ENCODE measurements at places on chromosomes 11 and 22.

GRCh38 chr22:20486229-20486628 is 9.4 kb downstream of the KLHL22 start:
- no peak for DNase-seq

DNA sequence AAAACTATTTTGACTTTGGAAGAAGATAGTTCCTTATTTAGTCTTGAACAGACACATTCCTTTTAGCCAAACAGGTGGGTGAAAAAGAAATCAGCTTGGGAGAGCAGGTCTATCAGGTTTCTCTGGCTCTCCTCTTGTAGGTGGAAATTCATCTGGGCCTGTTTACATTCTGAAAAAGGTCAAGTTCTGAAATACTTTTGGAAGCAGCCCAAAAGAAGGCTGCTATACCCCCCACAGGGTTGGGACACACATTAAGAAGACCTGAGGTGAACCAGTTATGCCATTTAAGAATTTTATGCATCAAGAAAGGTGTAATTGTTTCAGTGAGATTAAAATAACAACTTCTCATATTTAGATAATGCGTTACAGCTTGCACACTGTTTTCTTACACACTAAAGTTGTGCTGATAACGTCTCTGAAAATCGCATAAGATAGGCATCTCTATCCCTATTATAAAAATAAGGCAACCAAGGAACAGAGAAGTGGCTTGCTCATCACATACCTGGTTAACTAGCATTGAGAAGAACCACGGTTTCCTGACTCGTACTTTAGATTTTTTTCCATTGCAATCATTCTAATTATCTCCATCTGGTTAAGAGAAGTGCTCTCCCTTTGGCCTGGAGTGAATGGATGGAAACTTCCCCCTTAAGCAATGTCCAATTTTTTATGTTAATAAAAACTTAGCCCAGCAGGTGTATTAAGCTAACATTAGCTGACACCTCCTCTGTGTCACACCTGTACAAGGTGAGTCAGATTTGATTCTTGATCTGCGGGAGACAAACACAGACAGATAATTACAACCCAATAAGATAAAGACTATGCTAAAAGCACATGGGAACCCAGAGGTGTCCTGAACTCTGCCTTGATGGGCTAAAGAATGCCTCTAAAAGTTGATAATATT is 60.5 kb upstream of the UCP3 start:
- DNase-seq = no peak

GRCh38 chr22:25363474-25363873 is 144.0 kb downstream of the CRYBB2 start:
- no peak for DNase-seq

GRCh38 chr22:27581236-27581635 is 220.3 kb downstream of the MN1 start:
- no peak for DNase-seq

DNA sequence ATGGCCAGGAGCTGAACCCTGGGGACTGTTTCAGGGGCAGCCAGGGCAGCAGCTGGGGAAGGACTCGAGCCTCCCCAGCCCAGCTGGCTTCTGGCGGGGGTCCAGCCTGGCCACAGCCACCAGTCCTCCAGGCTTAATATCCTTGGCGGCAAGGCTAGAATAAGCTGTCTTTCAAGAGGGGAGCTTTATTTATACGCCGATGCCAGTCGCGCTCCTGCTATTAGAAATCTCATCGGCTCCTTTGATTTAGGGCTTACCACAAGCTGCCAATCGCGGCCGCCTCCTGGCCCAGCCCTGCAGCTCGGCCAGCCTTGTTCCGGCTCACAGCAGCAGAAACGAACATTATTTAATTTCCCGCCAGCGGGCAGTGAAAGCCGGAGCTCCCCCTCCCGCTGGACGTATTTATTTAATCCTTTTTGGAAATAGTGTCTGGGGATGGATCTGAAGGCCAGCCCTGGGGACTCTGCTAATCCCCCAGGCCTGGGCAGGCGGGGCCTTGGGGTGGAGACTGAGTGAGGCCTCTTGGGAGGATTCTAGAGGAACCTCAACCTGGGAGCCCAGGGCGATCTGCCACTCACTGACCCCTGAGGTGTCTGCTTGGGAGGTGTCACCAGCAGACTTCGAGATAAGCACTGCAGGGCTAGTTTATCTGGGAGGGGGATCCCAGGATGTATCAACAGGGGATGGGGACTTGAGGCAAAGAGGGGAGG is 363.1 kb downstream of the MN1 start:
- peak; percentile 53 for DNase-seq

GRCh38 chr11:36532941-36533601 is 23.0 kb upstream of the TRAF6 start:
- DNase-seq = no peak

- DNase-seq = no peak
Measured at GRCh38 chr11:132913886-132914285, 618.4 kb downstream of the OPCML start.

DNA sequence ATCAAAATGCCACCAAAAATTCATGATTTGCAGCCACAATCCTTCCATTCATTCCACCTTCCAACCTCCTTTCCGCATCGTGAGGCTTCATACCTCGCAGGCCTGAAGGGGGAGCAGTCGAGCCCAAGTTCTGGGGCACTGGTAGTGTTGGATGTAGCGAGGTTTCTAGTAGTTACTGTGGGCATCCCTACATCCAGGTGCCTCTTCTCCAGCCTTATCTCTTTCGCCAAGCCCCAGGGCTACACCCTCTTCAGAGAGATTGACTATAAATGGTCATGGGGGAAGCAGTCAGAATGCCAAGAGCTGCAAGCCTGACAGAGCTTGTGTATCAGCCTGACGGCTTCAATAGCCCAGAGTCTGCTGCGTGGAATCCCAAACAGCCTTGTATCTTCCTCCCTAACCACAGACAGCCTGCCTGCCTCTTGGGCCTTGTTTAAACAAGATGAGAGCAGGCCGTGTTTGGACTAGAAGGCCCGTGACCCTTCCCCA is 28.9 kb downstream of the CLMP start:
- peak; percentile 94 for DNase-seq

GRCh38 chr11:133403900-133404299 is 128.4 kb downstream of the OPCML start:
- peak; percentile 77 for DNase-seq

DNA sequence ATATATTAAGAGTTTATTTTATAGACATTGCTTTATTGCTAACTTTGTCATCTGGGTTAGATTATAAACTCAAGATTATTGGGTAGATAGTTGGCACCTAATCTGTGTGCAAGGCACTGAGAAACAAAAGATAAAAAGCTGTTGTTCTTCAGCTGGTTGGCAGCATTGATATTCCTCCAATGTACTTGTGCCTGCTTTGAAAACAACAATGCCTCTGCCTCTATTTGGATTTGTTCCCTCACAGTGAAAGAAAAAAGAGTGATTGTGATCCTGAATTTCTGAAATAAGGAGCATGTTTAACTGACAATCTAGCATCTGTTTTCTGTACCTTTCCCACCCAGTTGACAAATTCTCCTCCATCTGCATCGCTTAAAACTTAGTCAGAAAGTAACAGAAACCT is 98.3 kb downstream of the TYR start:
- no peak for DNase-seq

DNA sequence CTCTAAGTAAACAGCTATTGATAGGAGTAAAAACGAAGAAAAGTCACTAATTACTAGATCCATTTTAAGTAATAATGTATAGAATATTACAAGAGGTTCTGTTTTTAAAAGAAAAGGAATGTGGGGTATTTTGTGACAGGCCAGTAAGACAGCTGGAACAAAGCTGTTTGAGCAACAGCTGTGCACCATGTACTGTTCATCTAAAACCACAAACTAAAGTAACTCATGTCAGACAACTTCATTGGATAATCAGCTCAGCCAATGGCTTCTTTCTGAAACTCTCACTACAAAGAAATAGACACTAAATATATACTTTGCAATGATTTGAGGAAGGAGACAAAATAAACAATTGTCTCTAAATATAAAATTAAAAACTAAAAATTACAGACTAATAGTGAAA is 16.1 kb downstream of the RRAS2 start:
- DNase-seq = no peak

DNA sequence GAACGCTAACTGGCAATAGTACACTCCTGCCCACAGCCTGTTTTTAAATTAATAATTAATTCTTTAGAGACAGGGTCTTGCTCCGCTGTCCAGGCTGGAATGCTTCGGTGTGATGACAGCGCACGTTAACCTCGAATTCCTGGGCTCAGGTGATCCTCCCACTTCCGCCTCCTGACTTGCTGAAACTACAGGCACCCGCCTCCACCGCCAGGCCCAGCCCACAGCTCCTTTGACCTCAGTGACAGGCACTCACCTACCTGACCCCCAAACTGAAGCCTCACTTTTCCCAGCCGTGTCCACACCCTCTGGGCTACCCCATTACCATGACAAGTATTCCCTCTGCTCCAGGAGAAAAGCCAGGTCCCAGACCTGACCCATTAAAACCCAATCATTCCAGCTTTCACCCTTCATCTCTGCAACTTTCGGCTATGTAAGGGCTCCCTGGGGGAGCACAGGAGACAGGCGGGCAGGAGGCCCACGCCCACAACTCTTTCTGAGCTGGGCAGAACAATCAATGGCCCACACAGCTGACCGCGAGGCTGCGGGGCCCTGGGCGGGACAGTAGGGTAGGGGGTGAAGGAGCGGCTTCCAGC is 730 bp downstream of the LMNTD2 start:
- peak; percentile 78 for DNase-seq

- no peak for DNase-seq
Measured at GRCh38 chr11:47378010-47378835, at the start of gene SPI1. TSS of gene SPI1 (minus strand) at chr11:47378547. CDS start at chr11:47378353, 194 bp downstream.

DNA sequence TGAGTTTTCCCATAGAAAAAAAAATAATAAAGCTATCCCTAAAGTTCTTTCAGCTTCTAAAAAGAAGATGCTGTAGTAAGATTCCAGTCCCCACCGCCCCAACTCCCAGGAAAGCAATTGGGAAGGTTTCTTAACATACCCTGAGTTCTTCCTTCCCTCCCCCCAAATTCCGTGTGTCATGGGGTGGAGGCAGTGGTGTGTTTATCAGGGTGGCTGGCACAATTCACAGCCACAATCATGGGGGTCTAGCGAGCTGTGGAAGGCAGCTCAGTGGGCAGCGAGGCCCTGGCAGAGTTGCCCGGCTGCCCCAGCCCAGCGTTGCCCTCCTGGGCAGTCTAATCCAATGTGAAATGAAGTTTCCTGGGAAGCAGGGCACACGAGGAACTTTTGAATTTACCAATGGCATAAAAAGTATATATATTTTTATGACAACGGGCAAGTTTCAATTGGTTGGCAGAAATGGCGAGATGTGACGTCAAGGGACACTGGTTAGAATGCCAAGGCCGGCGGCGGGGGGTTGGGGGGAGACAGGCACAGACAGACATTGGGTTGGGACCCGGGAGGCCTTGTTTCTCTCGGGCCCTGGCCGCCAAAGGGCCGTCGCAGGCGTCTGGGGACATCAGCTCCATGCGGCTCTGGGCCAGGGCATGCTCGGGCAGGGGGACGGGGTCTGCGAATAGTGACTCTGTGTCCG is 80.7 kb upstream of the PPARA start:
- no peak for DNase-seq

- DNase-seq = no peak
Measured at GRCh38 chr11:37394236-37394870, 796.3 kb upstream of the RAG2 start.

DNA sequence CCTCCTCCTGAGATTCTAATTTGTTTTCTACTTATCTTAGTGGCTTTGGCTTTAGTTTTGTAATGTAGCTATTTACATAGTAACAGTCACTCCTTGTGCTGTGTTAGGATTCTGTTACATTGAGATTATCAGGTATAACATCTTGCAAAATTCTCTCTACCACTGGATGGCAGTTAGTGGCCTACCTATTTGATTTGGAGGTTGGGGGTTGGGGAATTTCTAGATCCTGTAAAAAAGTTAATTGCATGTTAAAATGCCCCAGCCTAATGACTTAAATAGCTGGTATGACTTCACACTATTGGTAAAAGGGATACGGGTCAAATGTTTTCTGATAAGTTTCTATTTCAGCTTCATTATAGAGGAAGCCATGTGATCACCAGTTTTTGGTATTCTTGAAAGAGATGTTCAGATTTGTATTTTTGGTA is 2.8 kb downstream of the GRK3 start:
- no peak for DNase-seq

- DNase-seq = peak; percentile 72
Measured at GRCh38 chr22:44956840-44957767, 52.7 kb downstream of the PHF21B start.

DNA sequence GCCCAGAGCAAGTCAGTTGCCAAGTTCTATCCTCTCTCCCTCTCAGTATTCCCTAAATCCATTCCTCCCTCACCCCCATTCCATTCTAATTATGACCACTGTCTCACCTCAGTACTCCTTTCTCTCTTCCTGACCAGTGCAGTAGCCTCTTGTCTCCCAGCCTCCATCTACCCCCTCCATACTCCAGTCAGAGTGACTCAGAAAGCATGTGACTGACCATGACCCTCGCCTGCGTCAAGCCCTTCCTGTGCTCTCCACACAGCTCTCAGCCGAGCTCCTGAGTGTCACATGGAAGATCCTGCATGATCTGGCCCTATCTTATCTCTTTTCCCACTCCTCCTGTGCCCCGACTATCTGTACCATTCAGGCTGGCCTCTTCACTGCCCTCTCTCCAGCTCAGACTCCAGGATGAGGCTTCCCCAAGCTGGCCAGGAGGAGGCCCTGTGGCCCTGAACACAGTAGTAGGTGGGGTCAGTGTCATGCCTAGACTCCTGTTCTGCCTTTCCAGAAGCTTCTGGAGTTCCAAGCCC is 42.6 kb downstream of the NEU3 start:
- no peak for DNase-seq

- no peak for DNase-seq
Measured at GRCh38 chr11:79047321-79047720, 393.5 kb downstream of the TENM4 start.

GRCh38 chr22:47131632-47132427 is 369.4 kb downstream of the TBC1D22A start:
- DNase-seq = no peak

GRCh38 chr11:35246745-35247144 is 107.8 kb downstream of the CD44 start:
- DNase-seq = no peak

GRCh38 chr11:35107861-35108260 is 31.1 kb upstream of the CD44 start:
- no peak for DNase-seq

GRCh38 chr11:3086114-3086513 is 28.9 kb upstream of the CARS1 start:
- peak; percentile 35 for DNase-seq

DNA sequence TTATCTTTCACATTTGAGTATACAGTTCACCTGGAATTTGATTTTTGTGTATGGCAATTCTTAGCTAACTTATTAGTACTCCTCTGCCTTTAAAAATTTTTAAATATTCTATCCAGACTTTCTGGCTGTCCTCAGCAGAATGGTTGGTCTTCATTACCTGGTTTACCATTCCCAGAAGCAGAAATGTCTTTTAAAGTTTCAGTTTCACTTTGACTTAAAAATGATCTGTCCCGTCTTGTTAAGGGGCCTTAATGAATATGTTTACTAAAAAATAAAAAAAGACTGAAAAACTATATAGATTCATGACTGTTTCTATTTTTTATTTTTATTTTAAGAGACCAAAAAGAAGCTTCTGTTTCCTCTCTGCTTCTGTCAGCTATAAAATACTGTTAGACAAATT is 70.5 kb upstream of the TNRC6B start:
- no peak for DNase-seq

All from endodermal cell (in vitro differentiated cells).